ENCODE measurements at places on chromosomes 5 and 9.

DNA sequence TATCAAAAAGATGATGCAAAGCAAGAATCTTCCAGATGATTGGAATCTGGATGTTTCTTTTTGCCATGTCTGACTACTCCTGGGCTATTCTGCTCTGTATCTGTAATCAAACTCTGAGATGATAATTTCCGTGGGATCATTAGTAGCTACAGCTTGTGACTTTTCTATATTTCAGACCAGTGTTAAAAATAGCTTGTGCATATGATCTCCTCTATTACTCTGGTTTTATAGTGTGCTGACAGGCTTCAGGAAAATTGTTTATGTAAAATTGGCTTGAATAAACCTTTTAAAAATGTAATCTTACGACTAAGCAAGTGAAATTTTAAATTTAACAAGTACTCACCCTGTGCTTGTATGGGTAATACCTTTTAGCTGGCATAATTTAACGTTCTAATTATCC is 40.4 kb downstream of the NAA35 start:
- DNase-seq, result no peak

GRCh38 chr9:120289098-120289497 is 290.9 kb downstream of the CDK5RAP2 start:
- DNase-seq, result no peak

DNA sequence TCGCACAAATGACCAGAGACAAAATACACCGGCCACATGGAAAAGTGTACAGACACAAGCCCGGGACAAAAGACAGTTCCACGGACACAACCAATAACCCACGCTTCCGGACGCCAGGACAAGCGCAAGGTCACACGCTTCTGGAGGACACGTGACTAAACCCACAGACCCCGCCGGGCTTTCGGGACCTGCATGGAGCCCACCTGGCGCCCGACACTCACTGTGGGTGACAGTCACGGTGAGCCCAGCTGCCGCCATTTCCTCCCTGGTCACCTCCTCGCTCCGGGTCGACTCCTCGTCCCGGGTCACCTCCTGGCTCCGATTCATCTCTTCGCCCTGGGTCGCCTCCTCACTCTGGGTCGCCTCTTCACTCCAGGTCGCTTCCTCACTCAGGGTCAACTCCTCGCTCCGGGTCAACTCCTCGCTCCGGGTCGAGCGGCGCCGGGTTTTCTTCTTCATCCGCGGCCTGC is 470 bp downstream of the BAG1 start:
- no peak for DNase-seq

DNA sequence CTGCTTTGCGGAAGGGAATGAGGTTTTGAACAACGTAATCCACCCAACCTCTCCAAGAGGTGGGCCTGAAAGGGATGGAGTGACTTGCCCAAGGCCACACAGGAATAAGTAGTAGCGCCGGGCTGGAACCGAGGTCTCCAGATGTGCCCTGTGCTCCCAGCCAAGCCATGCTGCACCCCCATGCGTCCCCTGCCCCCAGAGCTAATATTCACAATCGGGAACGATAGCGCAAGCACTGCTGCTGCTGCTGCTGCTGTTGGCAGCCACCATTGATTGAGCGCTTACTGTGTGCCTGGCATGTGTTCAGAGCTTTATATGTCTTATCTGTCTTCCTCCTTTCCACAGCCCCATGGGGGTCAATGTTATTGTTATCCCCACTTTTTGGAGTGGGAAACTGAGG is 43.9 kb downstream of the AMBP start:
- no peak for DNase-seq

- no peak for DNase-seq
These were observed 31.1 kb downstream of the DYNC2I2 start for GRCh38 chr9:128625391-128626146.

GRCh38 chr9:104914466-104914865 is 13.5 kb downstream of the ABCA1 start:
- no peak for DNase-seq

GRCh38 chr5:147930769-147931168 is 24.4 kb upstream of the C5orf46 start:
- no peak for DNase-seq

DNA sequence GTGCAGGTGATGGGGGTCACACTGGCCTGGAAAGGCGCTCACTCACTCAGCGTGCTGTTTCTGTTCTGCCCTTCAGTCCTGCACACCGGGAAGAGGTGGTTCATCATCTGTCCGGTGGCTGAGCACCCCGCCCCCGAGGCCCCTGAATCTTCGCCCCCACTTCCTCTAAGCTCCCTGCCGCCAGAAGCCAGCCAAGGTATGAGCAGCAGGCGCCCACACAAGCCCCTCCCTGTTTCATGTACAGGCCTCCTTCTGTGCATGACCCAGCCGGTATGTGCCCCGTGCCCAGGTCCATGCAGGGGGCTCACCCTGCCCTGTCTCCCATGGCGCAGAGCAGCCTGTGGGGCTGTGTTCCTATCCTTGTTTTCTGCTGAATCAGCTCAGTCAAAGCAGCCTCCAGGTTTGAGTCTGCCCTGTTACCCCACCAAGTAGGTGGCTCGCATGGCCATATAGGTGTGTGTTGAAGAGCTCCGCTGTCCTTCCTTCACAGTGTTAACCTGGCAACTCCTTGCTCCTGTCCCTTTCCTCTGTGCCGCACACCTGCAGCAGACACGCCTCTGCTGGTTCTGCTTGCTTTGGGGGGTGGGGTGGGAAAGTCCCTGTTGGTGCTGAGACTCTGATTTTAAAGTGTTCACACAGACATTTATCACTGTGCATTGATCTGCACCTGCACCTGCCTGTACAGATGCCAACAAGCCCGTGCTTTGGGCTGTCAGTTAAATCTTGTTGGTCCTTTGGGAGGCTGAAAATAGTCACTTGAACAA is 84.8 kb downstream of the WNK2 start:
- DNase-seq, result no peak

- no peak for DNase-seq
These were observed 16.1 kb downstream of the HNRNPH1 start for GRCh38 chr5:179607160-179607931.

DNA sequence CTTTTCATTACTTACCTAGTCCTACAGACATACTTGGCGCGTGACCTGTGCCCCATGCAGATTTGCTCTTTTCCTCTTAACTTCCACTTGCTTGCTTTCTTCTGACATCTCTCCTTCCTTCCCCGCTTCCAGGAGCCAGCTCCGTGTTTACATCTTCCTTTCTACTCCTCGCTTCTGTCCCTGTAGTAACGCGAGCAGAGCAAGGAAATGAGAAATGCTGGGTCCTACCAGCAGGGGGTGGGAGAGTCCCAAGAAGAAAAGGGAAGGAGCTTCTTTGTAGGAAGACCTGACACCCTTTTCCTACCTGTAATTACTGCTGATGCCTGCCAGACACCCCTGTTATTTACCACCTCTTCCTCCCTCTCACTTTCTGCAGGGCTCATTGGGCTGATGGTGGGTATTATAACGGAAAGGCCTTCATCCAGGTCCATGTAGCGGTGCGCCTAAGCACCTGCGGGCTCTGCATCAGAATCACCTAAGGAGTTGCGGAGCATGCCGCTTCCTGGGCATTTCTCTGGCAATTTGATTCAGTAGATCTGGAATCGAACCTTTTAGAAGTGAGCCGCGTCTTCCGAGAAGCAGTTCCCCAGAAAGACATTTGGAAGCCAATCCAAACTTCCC is 1260.8 kb upstream of the WWC1 start:
- DNase-seq, result no peak

DNA sequence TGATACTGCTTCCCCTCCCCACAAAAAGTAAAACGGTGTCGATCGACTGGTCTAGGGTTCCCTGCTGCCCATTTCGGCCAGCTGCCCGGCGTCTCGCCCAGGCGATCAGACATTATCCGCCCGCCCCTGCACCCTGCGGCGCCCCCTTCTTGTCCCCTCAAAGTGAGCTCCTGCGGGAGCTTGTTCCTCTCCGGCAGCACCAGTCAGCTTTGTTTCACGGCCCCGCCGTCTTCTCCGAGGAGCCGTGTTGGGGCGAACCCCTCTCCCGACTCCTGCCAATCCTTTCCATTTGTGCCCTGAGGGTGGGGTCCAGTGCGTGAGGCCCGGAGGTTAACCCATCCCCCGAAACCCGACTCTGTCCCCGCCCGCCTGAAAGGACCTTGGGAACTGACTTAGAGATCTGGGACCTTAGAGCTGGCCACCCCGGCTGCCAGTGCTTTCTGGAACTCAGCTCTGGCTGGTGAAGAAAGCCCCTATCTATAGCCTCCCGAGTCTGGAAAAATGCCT is 518 bp downstream of the UBE2B start:
- DNase-seq, result no peak

DNA sequence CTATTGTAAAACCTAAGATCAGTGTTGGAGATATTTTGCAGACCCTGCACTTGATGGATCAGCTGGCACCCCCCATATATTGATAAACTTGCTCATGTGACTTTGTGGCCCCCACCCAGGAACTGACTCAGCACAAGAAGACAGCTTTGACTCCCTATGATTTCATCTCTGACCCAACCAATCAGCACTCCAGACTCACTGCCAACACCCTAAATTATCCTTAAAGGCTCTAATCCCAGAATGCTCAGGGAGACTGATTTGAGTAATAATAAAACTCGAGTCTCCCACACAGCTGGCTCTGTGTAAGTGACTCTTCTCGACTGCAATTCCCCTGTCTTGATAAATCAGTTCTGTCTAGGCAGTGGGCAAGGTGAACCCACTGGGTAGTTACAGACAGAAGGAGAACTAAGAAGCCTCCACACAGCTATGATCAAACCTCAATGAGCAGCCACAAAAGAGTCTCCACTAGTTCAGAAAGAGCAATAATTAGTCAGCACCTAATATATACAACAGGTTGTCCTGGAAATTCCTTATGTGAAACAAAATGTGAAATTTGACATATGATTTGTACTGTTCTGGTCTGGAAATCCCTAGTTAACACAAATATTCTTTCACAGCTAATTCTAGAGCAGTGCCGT is 52.2 kb downstream of the ACTL7B start:
- no peak for DNase-seq

- no peak for DNase-seq
These were observed 161.8 kb downstream of the MED10 start for GRCh38 chr5:6216471-6217075.

DNA sequence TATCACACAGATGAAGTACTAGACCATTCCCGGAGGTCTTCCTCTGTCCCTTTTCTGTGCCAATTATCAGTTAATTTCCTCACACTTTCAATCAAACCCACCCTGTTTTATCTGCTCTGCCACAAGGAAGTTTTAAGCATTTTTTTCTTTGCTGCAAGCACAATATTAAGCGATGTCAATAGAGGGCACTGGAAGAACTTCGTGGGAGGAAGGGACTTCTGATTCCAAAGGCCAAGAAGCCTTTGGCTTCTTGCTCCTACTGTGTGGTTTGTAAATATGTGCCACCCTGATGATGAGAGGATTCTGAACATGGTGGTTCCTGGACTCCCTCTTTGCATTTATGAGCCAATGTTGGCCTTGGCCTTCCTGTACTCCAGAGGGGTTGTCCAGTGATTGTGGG is 1712.5 kb upstream of the C9orf72 start:
- no peak for DNase-seq

DNA sequence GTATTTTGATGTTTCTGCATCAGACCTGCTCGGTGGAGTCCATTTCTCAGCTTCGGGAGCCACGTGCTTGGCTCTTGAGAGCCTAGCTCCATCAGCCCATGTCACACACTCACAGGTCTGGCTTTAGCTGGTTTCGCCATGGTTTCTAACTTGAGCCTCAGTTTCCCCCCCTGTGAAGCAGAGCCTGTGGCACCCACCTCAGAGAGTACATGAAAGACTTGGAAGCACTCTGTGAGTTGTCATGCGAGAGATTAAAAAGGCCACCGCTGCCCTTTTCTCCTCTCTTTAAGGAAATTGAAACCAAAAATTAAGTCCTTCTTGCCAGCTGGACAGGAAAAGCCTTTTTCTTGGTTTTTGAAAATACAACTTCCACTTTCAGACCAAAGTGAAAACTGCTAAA is 8.8 kb downstream of the TENT4A start:
- no peak for DNase-seq

- no peak for DNase-seq
These were observed 1.3 kb downstream of the ZDHHC12 start for GRCh38 chr9:128722380-128723351.

GRCh38 chr5:32089146-32090000 is 84.7 kb downstream of the GOLPH3 start:
- DNase-seq, result no peak

- no peak for DNase-seq
These were observed 439.5 kb downstream of the ACTL7B start for GRCh38 chr9:108416324-108416723.

GRCh38 chr9:96612105-96612965 is 7.3 kb downstream of the CDC14B start:
- no peak for DNase-seq

DNA sequence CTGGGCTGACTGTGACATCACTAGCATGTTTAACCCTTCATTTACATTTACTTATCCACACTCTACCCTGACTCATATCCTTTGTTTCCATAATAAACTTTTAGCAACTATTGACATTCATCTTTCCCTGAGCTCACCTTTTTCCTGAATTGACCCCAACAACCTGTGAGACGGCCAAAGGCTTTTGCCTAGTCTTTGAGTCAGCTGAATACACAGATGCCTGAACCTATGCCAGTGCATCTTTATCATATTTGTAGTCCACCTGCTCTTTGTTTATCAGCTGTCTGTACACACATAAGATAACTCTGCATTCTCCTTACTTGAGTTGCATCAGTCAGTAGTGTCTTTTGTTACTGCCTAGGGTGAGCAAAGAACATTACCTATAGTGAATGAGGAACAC is 128.5 kb upstream of the HMHB1 start:
- DNase-seq, result no peak

- DNase-seq, result no peak
These were observed 47.4 kb downstream of the FNBP1 start for GRCh38 chr9:129995409-129996160.

DNA sequence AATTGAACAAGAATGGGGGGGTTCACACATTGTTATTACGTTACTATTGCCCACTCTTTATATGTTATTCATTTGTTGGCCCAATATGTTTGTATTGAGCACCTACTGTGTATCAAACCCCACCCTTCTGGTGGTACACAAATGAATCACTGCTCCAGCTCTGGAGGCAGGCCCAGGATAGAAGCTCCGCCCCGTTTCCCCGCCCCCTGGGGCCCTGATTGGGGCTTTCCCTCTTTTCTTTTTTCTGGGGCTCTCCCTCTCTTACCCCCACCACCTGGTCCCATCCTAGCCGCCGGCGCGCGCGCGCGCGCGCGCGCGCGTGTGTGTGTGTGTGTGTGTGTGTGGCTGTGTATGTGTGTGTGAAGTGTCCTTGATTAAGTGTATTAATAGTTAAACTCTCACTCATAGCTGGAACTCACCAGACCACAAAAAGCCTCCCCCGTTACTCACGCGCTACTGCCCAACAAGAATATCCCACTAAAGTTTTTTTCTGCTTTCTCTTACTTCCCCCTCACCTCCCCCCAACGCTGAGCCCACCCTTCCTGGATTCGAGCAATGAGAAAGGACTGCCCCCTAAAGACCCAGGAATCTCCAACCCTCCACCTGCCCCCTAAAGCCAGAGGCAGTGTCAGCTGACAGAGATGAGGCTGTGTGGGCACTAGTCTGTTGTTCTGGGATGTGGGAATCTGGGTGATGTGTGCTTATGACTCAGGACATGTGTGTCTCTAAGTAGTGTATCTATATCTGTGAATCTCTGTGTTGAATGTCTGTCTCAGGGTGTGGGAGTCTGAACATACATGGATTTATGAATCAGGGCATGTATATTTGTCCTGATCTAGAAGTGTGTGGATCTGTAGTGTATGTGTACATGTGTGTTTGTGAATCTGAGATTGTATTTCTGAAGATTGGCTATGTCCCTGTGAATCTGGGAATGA is 4.0 kb downstream of the CXXC5 start:
- DNase-seq, result no peak

Measured in stimulated activated CD8-positive, alpha-beta memory T cell treated with anti-CD3 and anti-CD28 coated beads, Interleukin-15, amount 100 ng/mL, for 24 hours (primary cell).